ENCODE measurements at places on chromosomes 1 and 21.

DNA sequence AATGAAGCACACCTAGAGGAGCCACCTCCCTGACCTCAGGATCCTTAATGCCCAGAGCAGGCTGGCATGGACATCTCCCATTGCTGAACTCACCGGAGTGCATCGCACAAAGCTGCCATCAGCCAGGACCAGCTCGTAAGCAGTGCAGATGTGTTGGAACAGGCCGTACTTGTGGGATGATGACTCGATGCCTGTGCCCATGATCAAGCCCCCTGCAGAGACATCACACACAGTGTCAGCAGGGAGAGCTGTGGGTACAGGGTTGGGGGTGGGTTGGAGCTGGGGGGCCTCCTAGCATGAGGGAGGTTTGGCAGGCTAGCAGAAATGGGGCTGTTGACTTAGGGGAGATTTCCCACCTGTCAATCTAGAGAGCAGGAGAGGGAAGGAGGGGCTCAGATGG is 12.0 kb downstream of the DHCR24 start:
- DNase-seq = no peak

- DNase-seq = peak; percentile 42
Observed at GRCh38 chr1:206050655-206051235, 2.2 kb upstream of the RHEX start.

- DNase-seq = no peak
Observed at GRCh38 chr1:116172666-116173065, 61.5 kb downstream of the MAB21L3 start.

DNA sequence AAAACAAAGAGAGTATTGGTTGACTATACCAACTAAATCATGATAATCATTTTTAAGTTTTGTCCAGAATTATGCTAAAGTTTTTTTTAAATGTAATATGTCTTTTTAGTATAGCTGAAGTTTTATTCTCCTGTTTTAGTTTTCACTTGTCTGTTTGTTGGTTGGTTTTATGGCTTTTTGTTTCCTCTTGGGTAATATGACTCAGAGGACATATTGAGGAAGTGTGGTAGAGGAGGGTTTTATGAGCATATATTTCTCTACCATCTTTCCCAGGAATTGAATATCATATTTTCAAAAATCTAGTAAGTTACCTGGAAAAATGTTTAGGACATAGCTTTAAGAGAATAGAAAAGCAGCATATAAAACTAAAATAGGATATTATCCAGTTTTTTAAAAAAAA is 68.6 kb upstream of the MCOLN3 start:
- DNase-seq = no peak

DNA sequence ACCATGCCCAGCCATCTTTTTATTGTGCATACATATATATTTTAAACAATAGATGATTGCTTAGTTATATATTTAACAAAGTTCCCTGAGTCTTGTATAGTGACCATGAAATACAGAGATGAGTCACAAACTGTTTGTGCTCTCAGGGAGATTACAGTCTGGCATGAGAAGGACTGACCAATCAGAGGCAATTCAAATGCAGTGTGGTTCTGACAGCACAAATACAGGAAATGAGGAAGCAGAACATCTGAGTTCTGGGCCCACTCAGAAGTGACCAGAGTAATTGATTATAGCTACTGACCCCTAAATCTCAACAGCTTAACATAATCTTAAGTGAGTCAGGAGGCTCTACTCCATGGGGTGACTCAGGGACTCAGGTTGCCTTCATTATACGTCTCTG is 534.5 kb downstream of the OMA1 start:
- DNase-seq = no peak

- DNase-seq = no peak
Observed at GRCh38 chr1:65260851-65261473, 48.4 kb upstream of the DNAJC6 start.

GRCh38 chr21:45074818-45075595 is 627 bp downstream of the ADARB1 start:
- DNase-seq = no peak

DNA sequence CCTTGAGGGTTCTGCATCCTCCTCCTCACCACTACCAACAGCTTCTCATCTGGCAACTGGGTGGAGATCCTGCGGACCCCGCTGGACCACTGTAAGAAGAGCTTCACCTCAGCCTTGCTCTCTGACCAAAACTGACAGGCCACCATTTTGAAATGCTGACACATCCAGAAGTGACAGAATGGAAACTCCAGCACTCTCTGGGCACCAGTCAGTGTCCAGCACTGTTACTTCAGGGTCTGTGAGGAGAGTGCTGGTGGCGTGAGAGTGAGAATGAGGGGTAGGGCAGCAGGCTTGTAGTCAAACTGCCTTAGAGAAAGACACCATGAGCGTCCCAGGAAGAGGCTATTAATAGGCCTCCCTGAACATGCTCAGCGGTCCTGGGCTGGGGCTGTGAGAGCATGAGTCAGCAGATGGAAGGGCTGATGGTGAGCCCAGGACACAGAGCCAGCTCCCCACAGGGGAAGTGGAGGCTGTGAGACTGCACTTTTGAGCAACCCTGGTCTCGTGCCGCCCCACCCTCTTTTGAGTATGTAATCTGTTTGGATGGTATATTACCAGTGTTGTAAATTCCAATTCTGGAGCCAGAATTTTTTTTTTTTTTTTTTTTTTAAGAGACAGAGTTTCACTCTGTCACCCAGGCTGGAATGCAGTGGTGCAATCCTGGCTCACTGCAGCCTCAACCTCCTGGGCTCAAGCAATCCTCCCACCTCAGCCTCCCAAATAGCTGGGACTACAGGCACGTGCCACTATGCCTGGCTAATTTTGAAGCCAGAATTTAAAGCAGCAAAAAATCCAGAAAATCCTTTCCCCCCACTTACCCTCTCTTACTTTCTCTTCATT is 34.4 kb upstream of the SLC30A1 start:
- DNase-seq = peak; percentile 78

GRCh38 chr1:212218911-212219310 is 66.3 kb upstream of the PPP2R5A start:
- DNase-seq = no peak

DNA sequence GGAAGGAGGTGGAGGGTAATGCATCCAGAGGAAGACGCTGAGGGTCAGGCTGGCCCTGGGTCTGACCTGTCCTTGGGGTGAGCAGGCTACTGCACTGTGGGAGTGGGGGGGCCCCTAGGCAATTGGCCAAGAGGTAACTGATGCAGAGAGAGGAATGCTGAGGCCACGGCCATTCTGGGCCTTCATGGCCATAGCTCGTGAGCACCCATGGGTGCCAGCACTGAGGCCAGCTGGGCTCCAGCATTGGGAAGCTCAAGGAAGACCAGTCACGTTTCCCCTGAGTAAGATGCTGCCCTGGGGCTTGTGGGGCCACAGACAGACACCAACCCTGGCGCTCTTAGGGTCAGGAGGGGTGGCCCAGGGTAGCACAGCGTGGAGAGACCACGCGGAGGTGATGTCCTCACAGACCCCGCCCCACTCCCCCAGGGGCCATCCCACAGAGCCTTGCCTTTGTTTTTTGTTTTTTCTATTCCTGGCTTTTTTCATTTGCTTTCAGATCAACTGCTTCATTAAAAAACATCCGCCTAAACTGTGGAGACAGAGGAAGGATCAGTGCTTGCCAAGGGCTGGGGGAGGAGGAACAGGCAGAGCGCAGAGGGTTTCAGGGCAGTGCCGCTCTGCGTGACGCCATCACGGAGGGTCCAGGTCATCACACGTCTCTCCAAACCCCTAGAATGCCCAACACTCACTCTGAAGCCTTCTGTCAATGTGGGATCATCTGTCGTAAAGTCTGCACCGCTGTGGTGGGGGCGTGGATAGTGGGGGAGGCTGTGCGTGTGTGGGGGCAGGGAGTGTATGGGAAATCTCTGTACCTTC is 61.1 kb downstream of the SIK1 start:
- no peak for DNase-seq

DNA sequence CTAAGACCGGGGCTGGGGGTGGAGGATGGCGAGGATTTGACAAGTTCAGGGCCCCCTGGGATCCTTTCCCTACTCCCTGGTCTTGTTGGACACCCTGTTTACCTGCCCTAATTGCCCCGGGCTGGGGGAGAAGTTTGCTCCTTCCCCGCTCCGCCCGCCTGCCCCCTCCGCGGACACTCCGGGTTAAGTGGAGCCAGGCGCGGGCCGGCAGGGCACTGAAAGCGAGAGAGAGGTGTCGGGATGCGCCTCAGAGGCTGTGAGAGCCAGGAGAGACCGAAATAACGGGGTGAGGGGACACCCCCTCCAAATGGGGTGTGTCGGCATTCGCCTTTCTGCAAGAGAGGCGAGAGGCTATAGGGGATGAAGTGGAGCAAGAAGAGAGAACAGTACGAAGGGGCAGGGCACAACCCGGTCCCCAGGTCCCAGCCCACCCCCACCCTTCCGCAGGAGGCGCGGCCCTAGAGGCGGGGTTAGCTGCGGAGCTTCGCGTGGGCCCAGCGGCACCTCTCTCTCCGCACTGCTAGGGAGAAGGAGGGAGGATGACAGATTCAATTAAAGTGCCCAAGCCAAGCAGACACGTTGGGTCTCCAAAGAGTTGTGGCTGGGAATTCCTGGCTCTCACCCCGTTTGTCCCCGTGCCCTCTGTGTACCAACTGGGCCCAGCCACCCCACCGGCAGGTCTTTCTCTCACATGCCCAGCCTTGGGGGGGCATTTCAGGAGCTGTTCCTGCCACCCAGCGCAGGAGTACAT is 3.8 kb downstream of the EFNA3 start:
- no peak for DNase-seq

- no peak for DNase-seq
Observed at GRCh38 chr1:44049839-44050238, 18.6 kb upstream of the SLC6A9 start.

GRCh38 chr1:3611170-3612019 is at the start of gene MEGF6:
Gene MEGF6, minus strand, starts transcription at chr1:3611508. Its CDS starts 240 bp downstream, at chr1:3611268.
- DNase-seq = peak; percentile 90

DNA sequence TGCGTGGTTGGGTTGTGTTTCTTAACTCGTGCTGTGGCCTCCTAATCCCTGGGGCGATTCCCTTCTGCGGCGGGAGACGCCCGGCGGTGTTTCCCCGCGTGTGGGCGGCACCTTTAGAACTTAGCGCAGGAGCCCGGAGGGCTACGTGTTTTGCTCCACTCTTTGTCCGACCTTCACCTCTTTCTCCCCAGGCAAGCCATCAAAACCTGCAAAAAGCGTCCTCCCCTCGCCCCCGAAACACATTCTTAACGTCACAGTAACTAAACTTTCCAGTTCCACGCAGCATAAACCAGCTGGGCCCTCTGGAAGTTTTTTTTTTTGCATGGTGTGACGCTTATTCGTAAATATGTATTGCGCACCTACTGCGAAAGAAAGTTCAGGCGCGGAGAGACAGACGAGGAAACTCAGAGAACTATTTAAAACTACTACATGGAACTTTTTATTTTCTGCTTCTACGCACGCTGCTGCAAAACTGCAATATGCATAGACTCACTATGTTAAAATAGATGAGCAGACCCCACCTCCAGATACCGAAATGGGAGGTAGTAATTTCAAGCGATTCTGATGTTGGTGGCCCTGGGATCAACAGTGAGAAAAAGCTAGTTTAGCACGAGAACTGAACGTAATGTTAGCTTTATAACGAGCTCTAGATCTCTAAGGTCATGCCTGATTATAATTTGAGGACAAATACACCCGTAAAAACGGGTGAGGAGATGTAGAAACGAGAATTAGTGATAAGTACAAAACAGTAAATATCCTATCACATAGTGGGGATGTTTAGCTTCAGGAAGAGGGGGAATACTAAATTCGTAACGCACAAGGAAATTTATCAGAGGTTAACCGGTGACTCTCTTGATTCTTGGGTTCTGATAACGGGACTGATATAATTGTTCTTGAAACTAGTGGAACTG is 920 bp downstream of the MTR start:
- DNase-seq = no peak

DNA sequence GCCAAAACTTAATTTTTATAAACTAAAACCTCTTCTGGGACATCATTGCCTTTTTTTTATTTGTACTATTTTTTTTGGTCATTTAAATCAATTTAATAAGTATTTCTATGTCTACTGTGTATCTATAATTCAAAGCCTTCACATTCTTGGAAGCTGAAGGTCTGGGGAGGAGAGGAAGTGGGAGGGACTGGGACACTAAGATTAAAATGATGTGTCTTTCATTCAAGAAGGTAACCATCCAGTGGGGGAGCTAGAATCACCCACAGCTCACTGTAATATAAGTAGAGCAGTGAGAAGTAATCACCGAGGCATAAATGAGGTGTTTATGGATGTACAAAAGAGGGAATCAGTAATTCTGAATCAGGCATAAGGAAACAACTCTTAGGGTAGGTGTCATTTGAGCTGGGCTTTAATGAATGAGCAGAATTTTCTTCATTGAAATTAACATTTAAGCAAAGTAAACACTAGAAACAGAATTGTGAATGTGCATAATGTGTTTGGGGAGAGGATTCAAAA is 52.8 kb downstream of the PTGER3 start:
- DNase-seq = no peak

DNA sequence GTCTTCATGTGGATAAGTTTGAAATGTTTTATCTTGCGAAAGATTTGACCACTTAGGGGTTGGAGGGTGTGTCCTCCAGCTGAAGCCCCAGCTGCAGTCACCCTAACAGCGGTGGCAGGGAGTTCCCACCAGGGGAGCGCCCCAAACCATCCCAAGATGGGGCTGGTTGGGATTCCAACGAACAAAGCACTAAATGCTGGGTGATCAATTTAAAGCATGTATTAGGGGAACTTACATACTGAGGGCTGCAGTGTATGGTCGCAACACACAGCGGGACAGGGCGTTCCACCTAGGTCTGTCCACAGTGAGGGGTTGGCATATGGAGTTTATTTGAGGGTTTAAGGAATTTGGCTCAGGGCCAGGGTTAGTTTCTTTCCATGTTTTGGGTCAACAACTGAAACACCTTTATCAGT is 26.3 kb downstream of the SLC37A1 start:
- DNase-seq = peak; percentile 19

DNA sequence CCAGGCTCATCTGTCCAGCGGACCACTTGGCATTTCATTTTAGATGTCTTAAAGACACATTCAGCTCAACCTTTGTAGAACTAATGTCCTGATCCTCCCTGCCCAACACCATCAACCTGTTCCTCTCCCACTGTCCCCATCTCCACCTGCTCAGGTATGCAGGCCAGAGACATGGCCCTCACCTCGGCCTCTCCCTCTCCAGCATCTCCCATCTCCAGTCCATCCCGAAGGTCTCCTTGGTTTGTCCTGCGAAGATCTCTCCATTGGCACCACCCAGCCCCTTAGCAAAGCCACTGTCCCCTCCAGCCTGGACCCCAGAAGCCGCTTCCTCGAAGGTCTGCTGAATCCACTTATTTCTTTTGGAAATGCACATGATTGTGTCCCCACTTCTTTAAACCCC is 20.9 kb upstream of the KCNC4 start:
- DNase-seq = no peak

- DNase-seq = no peak
Observed at GRCh38 chr1:25019337-25020172, 89.5 kb upstream of the RUNX3 start.

GRCh38 chr1:77438236-77438913 is 156.6 kb downstream of the AK5 start:
- peak; percentile 69 for DNase-seq

- no peak for DNase-seq
Observed at GRCh38 chr1:48571303-48571987, 99.4 kb upstream of the SPATA6 start.

DNA sequence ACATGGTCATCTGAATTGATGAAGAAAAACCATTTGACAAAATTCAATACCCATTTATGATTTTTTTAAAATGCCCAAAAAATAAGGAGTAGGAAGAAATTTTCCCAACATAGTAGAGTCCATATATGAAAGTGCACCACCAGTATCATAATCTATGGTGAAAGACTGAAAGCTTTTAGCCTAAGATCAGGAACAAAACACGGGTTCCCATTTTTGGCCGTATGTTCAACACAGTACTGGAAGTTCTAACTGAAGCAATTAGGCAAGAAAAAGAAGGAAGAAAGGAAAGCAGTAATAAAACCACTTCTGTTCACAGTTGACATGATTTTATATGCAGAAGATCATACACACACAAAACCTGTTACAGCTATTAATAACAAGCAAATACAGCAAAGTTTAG is 227.8 kb upstream of the RAB4A start:
- DNase-seq = no peak
